CD8-positive, alpha-beta memory T cell (primary cell): ENCODE measurements at places on chromosomes 2 and 18. TPM values are rescaled to one million over a fixed set of nuclear protein-coding genes. Genes with fewer than 3 reads are reported as not detected.

PDE1A gene
- not detected for polyA plus RNA-seq

PREPL gene
- 21.1 TPM for polyA plus RNA-seq

GAL3ST2 gene
- polyA plus RNA-seq: not detected

SERPINB11 gene
- not detected for polyA plus RNA-seq

SLC8A1 gene
- polyA plus RNA-seq: not detected

EFHD1 gene
- 1.6 TPM for polyA plus RNA-seq
